ENCODE measurements at places on chromosomes 7 and 10.
A peak's percentile ranks its signal among the peaks of the same experiment; 100 is the strongest.

DNA sequence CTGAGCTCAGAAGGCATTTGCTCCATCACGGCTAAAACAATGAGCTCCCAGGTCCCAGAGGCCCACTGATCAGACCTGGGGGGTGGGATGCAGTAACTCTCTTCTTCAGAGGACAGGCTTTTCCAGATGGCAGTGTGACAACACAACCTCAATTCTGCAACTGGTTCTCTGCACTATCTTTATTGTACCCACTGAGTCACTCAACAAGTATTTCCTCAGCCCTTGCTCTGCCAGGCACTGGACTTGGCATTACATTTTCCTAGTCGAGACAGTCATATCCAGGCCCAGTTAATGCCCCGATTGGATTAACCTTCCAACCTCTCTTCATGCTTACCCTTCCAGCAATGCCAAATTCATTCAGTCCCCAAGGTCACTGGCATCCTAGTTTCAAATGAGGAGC, 72.6 kb downstream of the JAZF1 start:
- DNase-seq, result no peak

GRCh38 chr10:44761076-44761475, 150.1 kb upstream of the TMEM72 start:
- no peak for DNase-seq

DNA sequence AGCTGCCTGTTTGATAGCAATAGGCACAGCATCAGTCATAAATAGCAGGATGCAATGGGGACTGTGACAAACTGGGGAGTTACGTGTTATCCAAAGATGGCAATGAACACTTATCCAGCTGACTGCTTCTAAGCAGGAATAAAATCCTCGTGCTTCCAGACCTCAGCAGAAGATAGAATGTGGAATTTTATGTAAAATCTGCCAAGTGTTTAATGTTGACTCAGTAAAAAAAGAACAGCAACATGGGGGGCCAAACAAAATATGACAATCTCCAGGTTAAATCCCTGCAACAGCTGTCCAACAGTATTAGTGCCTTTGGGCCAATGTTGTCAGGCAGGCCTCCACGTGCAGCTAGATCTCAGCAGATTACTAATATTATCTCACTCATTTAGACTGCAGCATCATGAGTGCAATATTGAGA, 127.3 kb downstream of the SEMA3C start:
- no peak for DNase-seq

DNA sequence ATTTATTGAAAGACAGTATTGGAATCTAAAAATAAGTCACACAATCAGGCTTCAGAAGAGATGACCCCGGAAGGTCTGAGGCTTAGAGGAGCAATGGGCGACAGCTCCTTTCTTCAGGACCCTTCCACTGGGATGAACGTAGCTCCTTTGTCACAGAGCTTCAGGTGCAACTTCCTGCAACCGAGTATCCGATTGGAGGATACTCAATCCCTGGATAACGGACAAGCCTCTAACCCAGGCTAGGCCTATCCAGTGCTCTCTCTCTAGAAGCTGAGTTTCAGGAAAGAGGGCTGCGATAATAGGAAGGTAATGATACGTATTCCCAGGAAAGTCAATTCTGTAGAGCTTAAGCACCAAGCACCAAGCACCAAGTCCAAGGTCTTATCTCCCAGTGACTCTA, 349.4 kb upstream of the NPSR1 start:
- no peak for DNase-seq

GRCh38 chr10:91296471-91296870, 76.0 kb downstream of the PCGF5 start:
- no peak for DNase-seq

- DNase-seq, result no peak
Measured at GRCh38 chr7:81871606-81872265, 101.9 kb upstream of the HGF start.

GRCh38 chr10:34748767-34749166, 66.3 kb downstream of the PARD3 start:
- DNase-seq, result no peak

DNA sequence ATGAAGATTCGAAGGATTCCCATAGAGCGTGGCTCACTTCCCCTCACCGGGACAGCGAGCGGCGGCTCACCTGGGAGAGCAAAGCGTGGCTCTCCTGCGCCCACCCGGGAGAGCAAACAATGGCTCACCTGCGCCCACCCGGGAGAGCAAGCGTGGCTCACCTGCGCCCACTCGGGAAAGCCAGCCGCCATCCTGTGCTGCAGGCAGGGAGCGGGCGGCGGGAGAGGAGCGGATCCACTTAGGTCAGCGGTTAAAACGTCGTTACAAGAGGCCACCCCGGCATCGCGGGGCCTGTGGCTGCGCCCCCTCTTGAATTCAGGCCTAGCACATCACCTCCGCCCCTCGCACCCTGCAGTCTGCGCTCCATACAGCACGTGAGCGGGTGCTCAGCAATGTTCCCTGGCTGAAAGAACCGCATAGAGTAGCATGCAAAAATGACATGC, 461 bp upstream of the FIGNL1 start:
- no peak for DNase-seq

- peak; percentile 34 for DNase-seq
Measured at GRCh38 chr10:132185601-132186487, 904 bp upstream of the DPYSL4 start.

- no peak for DNase-seq
Measured at GRCh38 chr7:2309889-2310331, 4.3 kb downstream of the SNX8 start.

DNA sequence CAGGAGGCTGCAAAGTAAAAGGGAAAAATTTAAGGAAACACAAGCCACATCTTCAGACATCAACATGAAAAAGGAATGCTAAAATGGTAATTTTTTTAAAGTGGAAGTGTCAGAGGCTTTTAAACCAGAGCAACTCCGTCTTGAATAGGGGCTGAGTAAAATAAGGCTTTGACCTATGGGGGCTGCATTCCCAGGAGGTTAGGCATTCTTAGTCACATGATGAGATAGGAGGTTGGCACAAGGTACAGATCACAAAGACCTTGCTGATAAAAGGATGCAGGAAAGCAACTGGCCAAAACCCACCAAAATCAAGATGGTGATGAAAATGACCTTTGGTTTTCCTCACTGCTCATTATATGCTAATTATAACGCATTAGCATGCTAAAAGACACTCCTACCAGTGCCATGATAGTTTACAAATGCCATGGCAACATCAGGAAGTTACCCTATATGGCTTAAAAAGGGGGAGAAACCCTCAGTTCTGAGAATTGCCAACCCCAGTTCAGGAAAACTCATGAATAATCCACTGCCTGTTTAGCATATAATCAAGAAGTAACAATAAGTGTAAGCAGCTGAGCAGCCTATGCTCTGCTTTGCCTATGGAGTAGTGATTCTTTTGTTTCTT, 128.3 kb downstream of the SKAP2 start:
- no peak for DNase-seq

DNA sequence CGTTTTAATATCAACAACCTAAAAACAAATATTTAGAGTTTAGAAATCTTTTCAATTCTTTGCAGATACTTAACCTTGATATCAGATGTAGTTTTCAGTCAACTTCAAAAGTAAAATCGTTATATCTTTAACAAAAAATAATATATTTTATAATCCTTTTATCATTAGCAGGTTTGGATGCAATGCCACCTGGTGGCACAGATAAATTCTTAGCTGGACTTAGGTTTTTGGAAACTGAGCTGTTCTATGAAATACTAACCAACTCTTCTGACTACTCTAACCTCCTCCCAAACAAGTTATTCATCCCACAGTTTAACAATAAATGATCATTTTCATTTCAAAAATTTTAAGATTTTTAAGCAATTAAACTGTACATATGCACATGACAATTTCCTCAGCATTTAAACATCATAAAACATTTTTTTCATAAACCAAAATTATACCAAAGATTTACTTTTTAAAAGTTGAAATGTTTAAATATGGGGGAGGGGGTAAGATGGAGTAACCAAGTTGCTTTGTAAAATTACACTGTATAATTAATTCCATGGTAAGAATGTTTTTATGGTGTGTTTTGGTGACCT, 56.9 kb downstream of the HIBADH start:
- DNase-seq, result no peak

DNA sequence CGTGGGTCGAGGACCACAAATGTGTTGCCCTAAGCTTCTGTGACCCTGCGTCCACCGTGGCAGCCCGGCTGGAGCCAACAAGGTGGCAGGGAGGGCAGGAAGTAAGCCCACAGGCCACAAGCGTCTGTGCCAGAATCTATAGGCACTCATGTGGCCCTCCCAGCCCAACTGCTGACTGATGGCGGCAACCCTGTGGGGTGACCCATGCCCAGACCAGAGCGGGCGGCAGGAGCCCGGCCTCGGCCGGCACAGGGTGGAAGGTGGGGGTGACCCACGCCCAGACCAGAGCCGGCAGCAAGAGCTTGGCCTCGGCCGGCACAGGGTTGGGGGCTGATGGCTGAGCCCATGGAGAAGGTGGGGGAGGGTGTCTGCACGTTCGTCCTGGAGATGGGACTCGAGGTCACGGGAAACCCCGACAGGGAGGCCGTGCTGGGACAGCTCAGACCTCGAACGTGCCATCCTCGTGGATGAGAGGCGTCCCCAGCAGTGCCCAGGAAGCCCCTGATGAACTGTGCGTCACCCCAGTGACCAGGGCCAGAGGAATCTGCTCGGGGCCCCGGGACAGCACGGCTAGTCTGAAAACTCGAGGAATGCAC, 181.0 kb downstream of the ELFN1 start:
- no peak for DNase-seq

DNA sequence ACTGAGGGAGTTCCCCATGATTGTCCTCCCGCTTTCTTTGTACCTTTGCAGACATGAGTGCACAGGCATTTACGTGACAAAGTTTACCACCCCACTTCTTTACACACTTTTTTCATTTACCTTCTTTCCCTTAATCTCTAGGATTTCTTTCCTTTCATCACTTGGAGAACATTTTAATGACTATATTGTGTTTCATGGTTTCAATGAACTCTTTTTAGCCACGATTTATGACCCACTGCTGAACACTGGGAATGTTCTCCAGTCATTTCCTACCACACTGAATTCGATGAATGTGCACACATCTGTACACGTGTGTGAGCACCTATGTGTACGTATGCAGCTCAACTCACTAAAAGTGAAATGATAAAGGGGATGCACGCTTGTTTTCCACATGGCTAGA, 371.7 kb upstream of the IGFBP3 start:
- no peak for DNase-seq

GRCh38 chr7:152382244-152382643, 53.6 kb downstream of the KMT2C start:
- DNase-seq, result no peak

DNA sequence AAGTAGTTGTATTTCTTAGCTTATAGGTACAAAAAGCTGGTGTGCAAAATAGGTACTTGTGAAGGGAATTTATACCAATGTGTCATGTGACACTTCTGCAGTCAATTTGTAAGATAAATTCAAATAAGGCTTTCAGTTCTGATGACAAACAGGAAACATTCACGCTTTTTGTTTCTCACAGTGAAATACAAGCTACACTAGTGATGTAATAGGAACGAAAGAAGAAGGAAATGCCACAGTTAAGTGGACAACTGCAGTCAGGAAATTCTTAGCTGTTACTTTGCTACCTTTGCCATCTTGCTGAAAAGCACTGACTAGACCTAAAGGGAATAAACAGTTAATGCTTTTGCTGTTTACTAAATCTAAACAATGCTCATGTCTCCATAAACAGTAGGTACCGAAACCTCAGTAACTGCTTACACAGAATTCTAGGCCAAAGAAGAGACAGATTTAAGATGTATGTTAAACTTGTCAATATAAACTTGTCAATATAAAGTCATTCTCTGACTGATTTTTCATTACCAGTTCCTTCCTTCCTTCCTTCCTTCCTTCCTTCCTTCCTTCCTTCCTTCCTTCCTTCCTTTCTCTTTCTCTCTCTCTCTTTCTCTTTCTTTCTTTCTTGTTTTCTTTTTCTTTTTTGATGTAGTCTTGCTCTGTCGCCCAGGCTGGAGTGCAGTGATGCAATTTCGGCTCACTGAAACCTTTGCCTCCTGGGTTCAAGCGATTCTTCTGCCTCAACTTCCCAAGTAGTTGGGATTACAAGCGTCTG, 10.1 kb downstream of the OTUD1 start:
- no peak for DNase-seq

- DNase-seq, result no peak
Measured at GRCh38 chr10:58842860-58843376, 330.2 kb downstream of the BICC1 start.

DNA sequence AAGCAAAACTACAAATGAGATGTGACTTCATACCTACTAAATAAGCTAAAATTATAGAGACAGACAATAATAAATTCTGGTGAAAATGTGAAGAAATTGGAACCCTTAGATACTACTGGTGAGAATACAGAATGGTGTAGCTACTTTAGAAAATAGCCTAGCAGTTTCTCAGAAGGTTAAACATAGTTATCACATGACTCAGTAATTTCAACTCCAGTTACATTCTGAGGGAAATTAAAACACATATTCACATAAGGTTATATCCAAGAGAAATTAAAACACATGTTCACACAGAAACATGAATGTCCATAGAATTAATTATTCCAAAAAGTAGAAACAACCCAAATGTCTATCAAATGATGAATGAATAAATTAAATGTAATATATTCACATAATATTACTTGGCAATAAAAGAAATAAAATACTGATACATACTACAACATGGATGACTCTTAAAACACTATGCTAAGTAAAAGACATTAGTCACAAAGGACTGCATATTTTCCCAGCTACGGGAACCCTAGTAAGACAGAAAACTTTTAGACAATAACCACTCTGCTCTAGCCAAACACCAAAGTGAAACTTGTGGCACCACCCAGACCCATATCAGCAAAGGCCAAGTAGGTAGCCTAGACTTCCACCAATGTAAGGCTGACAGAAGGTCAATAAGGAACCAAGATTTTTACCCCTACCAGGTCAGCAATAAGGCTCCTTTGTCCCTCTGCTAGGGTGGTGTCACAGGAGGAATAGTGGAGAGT, 25.1 kb downstream of the SLC25A40 start:
- no peak for DNase-seq

- DNase-seq, result no peak
Measured at GRCh38 chr7:73519867-73520672, 2.0 kb downstream of the BAZ1B start.

DNA sequence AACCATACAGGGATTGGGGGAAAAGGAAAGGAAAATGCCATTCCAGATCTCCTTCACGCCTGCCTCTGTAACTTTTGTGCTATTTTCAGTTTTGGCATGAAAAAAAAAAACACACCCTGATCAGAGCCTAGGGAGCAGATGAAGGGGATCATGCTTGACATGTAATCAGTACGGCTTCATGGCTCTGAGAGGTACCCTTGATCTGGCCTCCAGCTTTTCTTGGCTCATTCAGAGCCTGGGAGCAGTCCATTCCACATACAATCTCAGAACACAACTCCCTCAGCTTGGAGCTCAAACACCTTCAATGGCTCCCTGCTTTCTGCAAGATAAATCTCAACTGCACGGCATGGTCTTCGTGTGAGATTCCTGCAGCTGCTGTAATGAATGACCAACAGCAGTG, 422.8 kb upstream of the ZMIZ1 start:
- no peak for DNase-seq

GRCh38 chr7:83484826-83485225, 164.1 kb downstream of the SEMA3E start:
- DNase-seq, result no peak

GRCh38 chr7:140544388-140544826, 65.1 kb upstream of the MKRN1 start:
- no peak for DNase-seq
